ENCODE measurements at places on chromosomes 7 and 10. TPM values are rescaled to one million over a fixed set of nuclear protein-coding genes. Genes with fewer than 3 reads are reported as not detected.

Gene WNT8B
- 0.37 TPM for total RNA-seq

GRCh38 chr10:110275128-110275729, 29.5 kb downstream of the SMNDC1 start:
- peaks cover 27% of the 10 kb centered on the region for H3K4me1 ChIP-seq
- no peaks in the 10 kb centered on the region for H3K36me3 ChIP-seq
- H3K27ac ChIP-seq: no peak overlapping the region

- H3K27me3 ChIP-seq: no peaks in the 10 kb centered on the region
- H3K4me3 ChIP-seq: no peak overlapping the region
- peaks cover 23% of the 10 kb centered on the region for H3K4me1 ChIP-seq
Measured at GRCh38 chr7:127751490-127752448, 99.8 kb downstream of the SND1 start.

GRCh38 chr10:44306762-44307161, 78.1 kb downstream of the CXCL12 start:
- H3K36me3 ChIP-seq: no peaks in the 10 kb centered on the region
- H3K27ac ChIP-seq: no peak overlapping the region
- peaks cover 9% of the 10 kb centered on the region for H3K27me3 ChIP-seq
- peaks cover 8% of the 10 kb centered on the region for H3K4me1 ChIP-seq
- peak; percentile 20 for DNase-seq

GRCh38 chr7:21916629-21917028, 29.1 kb downstream of the CDCA7L start:
- H3K27ac ChIP-seq: no peak overlapping the region
- H3K36me3 ChIP-seq: peaks cover 34% of the 10 kb centered on the region
- no peak for DNase-seq
- H3K4me1 ChIP-seq: no peaks in the 10 kb centered on the region

Gene GPRIN2
- not detected for total RNA-seq

Gene GRM8
- total RNA-seq: not detected

Gene PVRIG
- total RNA-seq: 64.8 TPM

Gene MDH2
- total RNA-seq: 148 TPM

- H3K27me3 ChIP-seq: no peaks in the 10 kb centered on the region
- no peak overlapping the region for H3K27ac ChIP-seq
- H3K36me3 ChIP-seq: peaks cover 11% of the 10 kb centered on the region
- DNase-seq: no peak
- H3K4me1 ChIP-seq: peaks cover 67% of the 10 kb centered on the region
- no peak overlapping the region for H3K4me3 ChIP-seq
Measured at GRCh38 chr10:124653811-124654651, 90.1 kb downstream of the FAM53B start.

Gene ANXA11
- total RNA-seq: 249 TPM

DNA sequence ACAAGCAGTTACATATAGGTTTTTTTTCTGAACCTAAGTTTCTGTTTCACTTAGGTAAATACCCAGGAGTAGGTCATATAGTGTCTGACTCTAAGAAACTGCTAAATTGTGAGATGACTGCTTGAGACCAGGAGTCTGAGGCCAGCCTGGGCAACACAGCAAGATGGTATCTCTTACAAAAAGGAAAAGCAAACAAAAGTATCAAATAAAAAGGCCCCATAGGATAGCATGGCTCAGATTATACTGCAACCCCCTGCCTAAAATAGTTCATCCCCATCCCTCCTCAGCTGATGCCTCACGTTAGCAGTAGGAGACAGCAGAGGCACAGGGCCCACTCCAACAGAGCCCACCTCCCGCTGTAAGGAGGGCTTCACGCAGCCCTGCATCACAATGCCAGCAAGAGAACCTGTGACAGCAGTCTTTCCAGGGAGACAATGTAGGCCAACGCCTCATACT, 90.3 kb downstream of the SRPK2 start:
- H3K27ac ChIP-seq: peak overlapping the region; percentile 76
- peak overlapping the region; percentile 53 for H3K4me3 ChIP-seq
- peaks cover 11% of the 10 kb centered on the region for H3K36me3 ChIP-seq
- H3K27me3 ChIP-seq: no peaks in the 10 kb centered on the region
- peak; percentile 33 for DNase-seq

DNA sequence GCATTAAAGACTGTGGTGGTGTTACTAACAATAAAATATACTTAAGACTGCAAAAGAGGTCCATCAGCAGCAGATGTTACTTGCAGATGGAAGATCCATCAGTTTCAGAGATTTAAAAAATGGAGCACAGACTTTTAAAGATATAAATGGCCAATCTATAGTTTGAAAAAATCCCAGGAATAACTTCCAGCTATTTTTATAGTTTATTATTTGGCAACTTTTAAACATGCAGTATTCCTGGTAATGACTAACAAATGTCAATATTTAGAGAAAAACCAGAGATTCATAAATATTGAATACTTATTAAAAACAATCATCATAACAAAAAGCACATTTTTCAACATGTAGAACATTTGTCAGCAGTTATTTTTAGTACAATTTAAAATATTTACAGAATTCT, 30.7 kb downstream of the RTKN2 start:
- H3K4me3 ChIP-seq: no peak overlapping the region
- DNase-seq: no peak
- peaks cover 30% of the 10 kb centered on the region for H3K4me1 ChIP-seq
- H3K27me3 ChIP-seq: no peaks in the 10 kb centered on the region

Gene PNPLA8
- total RNA-seq: 13.0 TPM

Gene CYP3A4
- total RNA-seq: not detected

Gene ANXA8L1
- not detected for total RNA-seq

GRCh38 chr10:73086816-73087215, 9.8 kb downstream of the P4HA1 start:
- H3K36me3 ChIP-seq: peaks cover 23% of the 10 kb centered on the region
- H3K4me3 ChIP-seq: no peak overlapping the region
- no peak overlapping the region for H3K27ac ChIP-seq
- no peak for DNase-seq
- H3K27me3 ChIP-seq: no peaks in the 10 kb centered on the region
- H3K4me1 ChIP-seq: peaks cover 21% of the 10 kb centered on the region

GRCh38 chr10:75250934-75251333, 15.2 kb upstream of the COMTD1 start:
- H3K4me1 ChIP-seq: no peaks in the 10 kb centered on the region
- no peak for DNase-seq
- no peak overlapping the region for H3K4me3 ChIP-seq
- peaks cover 3% of the 10 kb centered on the region for H3K27me3 ChIP-seq

Gene GOLGA7B
- 10.4 TPM for total RNA-seq

DNA sequence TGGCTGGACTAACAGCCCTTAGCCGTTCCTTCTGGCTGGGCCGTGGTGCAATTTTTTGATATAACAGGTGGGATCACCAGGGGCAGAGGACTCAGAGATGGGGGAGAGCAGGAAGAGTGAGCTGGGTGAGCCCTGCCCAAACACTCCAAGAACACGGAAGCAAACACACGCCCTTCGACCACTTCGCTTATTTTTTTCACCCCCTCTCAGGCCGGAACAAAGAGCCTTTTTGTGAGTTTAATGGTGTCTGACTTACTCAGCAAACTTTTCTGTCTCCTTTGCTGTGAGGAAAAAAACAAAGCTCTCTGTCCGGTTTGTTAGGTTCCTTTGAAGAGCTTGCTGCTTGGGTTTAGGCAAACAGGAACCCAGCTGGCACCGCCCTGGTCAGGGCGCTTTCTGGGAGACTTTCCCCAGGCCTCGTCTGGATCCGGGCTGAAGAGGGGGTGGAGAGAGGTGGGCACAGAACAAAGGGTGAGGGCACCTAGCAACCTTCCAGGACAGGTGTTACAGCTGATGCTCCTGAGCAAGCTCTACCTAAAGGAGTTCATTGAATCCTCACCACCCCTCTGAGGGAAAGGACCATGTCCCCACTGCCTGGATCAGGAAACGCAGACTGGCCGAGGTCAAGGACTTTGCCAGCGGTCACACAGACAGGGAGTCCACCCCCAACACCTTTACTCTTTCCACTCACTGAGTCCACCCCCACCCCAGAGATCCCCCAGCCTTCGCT, 23.3 kb downstream of the CALML3 start:
- peaks cover 27% of the 10 kb centered on the region for H3K4me1 ChIP-seq
- H3K4me3 ChIP-seq: no peak overlapping the region
- no peaks in the 10 kb centered on the region for H3K36me3 ChIP-seq
- peaks cover 5% of the 10 kb centered on the region for H3K27me3 ChIP-seq
- no peak for DNase-seq
- no peak overlapping the region for H3K27ac ChIP-seq

- H3K27me3 ChIP-seq: peaks cover 2% of the 10 kb centered on the region
- H3K36me3 ChIP-seq: no peaks in the 10 kb centered on the region
- peaks cover under 1% of the 10 kb centered on the region for H3K4me1 ChIP-seq
- DNase-seq: no peak
- no peak overlapping the region for H3K4me3 ChIP-seq
- no peak overlapping the region for H3K27ac ChIP-seq
Measured at GRCh38 chr10:47061776-47062175, 150.5 kb downstream of the PTPN20 start.

Gene TAS2R5
- total RNA-seq: 0.63 TPM

Gene CYP2C19
- total RNA-seq: not detected

Gene CDC14C
- not detected for total RNA-seq

DNA sequence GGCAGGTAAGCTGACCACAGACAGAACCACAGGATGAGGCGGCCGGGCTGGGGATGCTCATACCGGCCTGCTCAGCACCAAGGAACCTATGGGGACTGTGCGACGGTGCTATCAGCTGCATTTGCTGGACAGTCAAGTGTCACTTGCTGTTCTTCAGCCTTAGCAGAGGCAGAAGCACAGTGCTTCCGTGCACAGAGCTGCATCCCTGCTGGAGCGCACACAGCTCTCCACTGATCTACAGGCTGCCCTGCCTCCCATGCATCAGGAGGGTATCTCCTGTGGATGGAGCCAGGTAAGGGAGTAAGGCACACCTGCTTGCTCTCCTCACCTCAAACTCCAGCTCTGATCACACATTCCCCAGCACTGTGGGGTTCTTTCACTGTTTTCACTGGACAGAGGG, 97.5 kb downstream of the TNS3 start:
- H3K27ac ChIP-seq: no peak overlapping the region
- no peaks in the 10 kb centered on the region for H3K36me3 ChIP-seq
- no peaks in the 10 kb centered on the region for H3K27me3 ChIP-seq
- no peak overlapping the region for H3K4me3 ChIP-seq
- no peaks in the 10 kb centered on the region for H3K4me1 ChIP-seq

- peaks cover 30% of the 10 kb centered on the region for H3K4me1 ChIP-seq
- H3K4me3 ChIP-seq: no peak overlapping the region
- no peak for DNase-seq
- H3K27me3 ChIP-seq: peaks cover 62% of the 10 kb centered on the region
Measured at GRCh38 chr10:26213157-26213800, 3.3 kb upstream of the GAD2 start.

- H3K27me3 ChIP-seq: peaks cover 3% of the 10 kb centered on the region
- H3K4me3 ChIP-seq: no peak overlapping the region
- no peaks in the 10 kb centered on the region for H3K36me3 ChIP-seq
- H3K27ac ChIP-seq: no peak overlapping the region
Measured at GRCh38 chr10:125054216-125054615, 106.1 kb downstream of the CTBP2 start.

GRCh38 chr7:1127001-1127400, 33.0 kb downstream of the ZFAND2A start:
- no peaks in the 10 kb centered on the region for H3K27me3 ChIP-seq
- DNase-seq: no peak
- no peak overlapping the region for H3K4me3 ChIP-seq
- H3K27ac ChIP-seq: no peak overlapping the region
- H3K4me1 ChIP-seq: no peaks in the 10 kb centered on the region

DNA sequence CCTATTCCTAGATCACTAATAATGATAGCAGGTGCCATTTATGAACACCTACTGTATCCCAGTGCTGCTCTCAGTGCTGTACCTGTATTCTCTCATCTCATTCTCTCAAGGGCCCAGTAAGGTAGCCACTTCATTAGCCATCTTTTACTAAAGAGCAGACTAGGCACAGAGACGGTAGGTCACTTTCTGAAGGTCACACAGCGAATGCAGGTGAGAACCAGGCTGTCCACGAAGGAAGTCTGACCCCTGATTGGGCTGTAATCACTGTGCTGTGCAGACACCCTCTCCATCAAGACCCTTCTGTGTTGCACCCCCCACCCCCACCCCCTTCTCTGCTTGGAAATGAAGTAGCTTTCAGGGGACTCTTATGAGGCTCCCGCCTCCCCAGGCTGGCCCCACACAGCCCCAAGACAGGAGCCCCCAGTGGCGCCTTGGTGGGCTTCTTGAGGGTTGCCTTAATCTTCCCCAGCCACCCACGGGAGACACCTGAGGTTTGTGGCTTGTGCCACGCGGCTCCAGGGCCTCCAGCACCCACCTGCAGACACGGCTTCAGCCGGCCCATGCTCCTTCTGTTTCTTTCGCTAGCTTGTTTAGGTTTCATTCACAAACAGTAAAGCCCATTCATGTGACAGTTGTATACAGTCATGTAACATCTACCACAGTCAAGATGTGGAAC, 81.7 kb upstream of the FAM20C start:
- H3K4me1 ChIP-seq: no peaks in the 10 kb centered on the region
- no peak for DNase-seq
- H3K27ac ChIP-seq: no peak overlapping the region

Gene MAGI2
- total RNA-seq: 0.05 TPM

DNA sequence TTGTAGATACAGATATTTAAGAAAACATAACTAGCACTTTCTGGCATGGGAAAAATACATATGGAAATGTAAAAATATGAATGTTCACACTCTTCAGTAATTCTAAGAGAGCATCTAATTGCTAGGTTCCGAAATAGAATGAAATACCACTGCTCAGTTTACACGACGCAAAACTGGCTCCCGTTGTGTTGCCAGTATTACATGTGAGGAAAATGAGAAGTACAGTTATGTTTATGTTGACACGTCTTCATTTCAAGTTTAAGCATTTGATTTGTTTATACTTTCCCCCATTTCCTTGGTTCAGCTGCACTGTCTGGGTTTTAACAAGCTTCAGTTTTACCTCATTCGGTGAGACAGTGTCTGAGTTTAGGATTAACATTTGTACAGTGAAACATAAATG, 275.8 kb upstream of the SEMA3D start:
- H3K4me1 ChIP-seq: no peaks in the 10 kb centered on the region
- H3K36me3 ChIP-seq: no peaks in the 10 kb centered on the region
- DNase-seq: no peak

Gene SAP25
- 30.0 TPM for total RNA-seq

Gene TDRD1
- not detected for total RNA-seq

Data from activated CD8-positive, alpha-beta T cell treated with anti-CD3 and anti-CD28 coated beads, Interleukin-2, amount 10 ng/mL, durations not matched to agents 7 days and 5 days (primary cell).